ENCODE measurements at places on chromosomes 2 and 18.
A peak's percentile ranks its signal among the peaks of the same experiment; 100 is the strongest.

DNA sequence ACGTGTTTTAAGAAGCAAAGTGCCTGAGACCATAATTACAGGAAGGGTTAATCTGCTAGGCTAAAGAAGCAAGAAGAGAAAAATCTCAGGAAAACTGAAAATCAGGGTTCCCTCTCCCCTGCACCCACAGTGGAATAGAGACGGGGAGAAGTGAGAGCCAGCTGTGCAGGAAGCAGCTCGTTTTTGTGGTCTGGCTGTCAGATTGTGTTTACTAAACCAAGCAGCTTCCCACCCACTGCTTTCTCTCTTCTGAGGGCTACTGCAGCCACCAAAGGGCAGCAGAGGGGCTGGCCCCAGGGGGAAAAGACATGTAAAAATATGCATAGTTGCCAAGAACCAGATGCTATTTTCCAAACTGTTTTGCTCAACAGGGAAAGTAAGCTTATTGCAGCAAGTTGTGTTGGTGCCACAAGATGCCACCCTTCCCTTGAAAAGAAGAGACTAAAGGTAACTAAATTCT is 72.6 kb upstream of the THUMPD2 start:
- no peak for DNase-seq

DNA sequence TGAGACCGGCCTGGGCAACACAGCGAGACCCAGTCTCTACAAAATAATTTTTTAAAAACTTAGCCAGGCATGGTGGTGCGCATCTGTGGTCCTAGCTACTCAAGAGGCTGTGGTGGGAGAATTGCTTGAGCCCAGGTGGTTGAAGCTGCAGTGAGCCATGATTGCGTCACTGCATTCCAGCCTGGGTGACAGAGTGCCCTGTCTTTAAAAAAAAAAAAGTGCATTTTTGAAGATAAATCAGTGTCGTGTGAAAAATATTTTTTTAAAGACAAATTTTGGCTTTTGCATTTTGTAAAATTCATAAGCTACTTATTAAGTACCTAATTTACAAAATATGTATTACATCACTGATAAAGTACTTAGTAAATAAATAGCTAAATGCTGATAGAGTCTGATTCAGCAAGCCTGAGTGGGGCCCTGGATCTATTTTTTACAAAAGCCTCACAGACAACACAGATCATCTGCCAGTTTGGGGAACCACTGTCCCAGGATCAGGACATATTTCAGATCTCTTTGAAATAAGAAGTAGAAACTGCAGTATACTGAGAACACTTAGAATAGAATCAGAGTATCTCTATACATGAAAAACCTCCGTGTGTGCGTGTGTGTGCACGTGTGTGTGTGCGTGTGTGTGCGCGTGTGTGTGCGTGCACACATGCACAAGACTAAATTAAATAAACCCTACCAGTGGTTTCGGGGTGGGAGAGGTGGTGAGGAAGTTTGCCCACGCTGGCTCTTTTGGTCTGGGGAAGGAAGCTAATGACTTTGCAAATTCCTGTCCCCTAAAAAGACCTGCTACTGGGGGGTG is 61.6 kb downstream of the AAK1 start:
- no peak for DNase-seq

DNA sequence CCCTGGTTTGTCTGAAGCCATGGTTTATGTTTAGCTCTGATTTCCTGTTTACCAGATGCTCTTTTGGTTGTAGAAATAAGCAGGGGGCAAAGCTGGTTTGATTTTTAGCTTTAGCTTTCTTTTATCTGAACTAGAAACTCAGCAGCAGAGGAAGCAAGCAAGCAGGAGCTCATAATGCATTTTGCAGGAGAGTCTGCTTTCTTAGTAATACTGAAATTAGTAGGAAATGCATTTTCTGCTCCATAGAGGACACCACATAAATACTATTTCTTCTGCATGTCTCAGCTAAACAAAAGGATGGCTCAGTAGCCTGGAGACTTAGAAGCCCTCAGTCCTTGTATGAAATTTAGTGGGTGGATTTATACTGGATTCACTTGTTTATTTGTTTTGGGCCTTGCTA is 23.1 kb downstream of the DGUOK start:
- no peak for DNase-seq

GRCh38 chr2:43196768-43197587 is 29.4 kb downstream of the ZFP36L2 start:
- no peak for DNase-seq

GRCh38 chr2:232521959-232522622 is 1.9 kb downstream of the PRSS56 start:
- DNase-seq: peak; percentile 57

- DNase-seq: no peak
These were observed 348.8 kb downstream of the METTL4 start for GRCh38 chr18:2222270-2223185.

- DNase-seq: no peak
These were observed 309.0 kb upstream of the CDH2 start for GRCh38 chr18:28485918-28486317.

DNA sequence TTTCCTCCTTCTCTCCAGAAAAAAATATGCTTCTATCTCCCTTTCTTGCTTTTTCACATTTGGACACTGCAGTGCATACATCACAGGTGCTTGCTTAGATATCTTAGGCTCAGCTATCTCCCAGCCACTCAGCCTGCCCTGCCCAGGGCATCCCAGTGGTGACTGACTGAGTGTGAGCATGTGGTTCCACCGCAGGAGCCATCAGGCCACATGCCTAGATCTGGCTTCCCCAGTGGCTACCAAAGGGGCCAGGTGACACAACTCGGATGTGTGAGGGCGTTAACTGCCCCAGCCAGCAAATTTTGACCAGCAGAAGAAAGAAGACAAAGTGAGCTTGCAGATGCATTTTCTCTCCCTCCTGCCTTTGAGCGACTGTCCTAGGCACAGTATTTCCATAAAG is 25.5 kb downstream of the SP5 start:
- DNase-seq: no peak

DNA sequence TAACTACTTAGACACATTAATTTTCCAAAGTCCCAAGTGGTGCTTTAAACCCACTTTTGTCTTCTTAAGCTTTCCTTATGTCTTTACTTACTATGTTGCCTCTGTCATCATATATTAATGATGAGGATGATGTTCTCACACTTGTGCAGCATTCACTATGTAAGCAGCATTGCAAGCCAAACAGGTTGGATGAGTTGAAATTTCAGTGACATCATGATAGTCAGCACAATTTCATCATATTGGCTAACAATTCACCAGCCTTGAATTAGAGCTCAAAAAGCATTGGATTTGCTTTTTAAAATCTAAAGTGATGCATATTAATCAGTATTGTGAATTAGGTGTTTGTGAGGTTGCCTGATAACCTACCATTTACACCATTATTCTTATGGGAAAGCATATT is 7.7 kb downstream of the APLF start:
- no peak for DNase-seq

DNA sequence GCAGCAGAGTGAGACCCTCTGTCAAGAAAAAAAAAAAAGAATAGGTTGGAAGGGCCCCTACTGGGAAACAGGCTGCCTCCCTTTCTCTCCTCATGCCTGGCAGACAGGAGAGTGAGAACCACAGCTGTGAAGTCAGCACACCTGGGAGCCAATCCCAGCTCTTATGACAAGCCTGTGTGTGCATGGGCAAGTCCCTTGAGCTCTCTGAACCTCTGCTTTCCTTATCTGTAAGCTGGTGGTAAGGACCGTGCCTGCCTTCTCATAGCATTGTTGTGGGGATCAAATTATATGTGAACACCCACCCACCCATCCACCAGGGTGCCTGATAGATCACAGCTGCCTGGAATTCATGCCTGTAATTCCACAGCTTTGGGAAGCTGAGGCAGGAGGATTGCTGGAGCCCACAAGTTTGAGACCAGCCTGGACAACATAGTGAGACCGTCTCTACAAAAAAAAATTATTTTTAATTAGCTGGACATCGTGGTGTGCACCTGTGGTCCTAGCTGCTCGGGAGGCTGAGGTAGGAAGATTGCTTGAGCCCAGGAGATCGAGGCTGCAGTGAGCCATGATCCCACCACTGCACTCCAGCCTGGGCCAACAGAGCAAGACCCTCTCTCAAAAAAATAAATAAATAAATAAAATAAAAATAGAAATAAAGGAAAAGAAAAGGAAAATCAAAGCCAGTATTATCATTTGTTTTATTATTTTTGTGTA is 66.9 kb upstream of the MCFD2 start:
- no peak for DNase-seq
